ENCODE measurements at places on chromosomes 12 and 14.

GRCh38 chr14:51138404-51139103 is 43.6 kb upstream of the TRIM9 start:
- no peak for DNase-seq

- DNase-seq, result peak; percentile 50
Observed at GRCh38 chr12:53232646-53233461, 845 bp upstream of the RARG start.

GRCh38 chr14:57573173-57573572 is 79.5 kb upstream of the CCDC198 start:
- no peak for DNase-seq

- no peak for DNase-seq
Observed at GRCh38 chr12:68234140-68234539, 8.5 kb upstream of the IL26 start.

DNA sequence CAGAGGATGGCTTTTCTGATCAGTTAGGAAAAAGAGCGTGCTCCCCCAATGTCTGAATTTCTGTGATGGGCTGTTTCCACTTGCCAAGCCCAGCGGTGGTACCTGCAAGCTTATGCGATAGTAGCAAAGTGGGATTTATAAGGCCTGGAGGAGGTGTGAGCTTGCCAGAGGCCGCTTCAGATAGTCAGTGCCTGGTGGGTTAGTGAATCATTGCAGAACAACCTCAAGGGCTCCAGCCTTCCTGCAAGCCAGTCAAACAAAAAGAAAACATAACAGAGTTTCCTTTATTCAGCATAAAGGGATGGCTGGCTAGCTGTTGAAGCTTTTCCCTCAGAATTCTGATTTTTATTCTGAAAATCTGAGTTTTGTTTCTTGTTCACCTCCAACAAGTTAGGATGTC is 7.6 kb upstream of the BMP4 start:
- no peak for DNase-seq

GRCh38 chr12:4009979-4010704 is 136.9 kb upstream of the PARP11 start:
- no peak for DNase-seq

GRCh38 chr14:72615451-72616121 is 278.3 kb downstream of the DPF3 start:
- DNase-seq, result no peak

DNA sequence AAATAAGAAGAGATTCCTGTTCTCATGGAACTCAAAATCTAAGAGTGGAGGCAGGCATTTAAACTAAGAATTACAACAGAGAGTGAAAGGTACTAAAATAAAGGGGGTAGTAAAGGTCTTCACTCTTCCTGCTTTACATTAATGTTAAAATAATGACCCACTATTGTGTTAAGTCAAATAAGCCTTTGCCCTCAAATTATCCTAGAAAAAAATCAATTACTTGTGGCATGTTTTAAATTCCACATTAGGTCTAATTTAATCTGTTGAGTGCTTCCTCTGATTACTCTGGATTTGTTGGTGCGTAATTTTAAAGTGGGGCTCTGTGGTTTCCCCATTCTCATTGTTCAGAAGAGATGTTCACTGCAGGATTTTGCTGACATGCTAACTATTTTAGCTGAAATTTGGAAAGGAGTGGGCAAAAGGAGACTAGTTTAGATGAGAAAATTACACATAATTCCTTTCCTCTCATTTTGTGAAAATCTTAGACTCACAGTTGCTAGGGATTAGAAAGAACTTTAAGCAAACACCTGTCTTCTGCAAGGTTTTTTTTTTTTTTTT is 35.5 kb downstream of the BTG1 start:
- DNase-seq, result no peak

DNA sequence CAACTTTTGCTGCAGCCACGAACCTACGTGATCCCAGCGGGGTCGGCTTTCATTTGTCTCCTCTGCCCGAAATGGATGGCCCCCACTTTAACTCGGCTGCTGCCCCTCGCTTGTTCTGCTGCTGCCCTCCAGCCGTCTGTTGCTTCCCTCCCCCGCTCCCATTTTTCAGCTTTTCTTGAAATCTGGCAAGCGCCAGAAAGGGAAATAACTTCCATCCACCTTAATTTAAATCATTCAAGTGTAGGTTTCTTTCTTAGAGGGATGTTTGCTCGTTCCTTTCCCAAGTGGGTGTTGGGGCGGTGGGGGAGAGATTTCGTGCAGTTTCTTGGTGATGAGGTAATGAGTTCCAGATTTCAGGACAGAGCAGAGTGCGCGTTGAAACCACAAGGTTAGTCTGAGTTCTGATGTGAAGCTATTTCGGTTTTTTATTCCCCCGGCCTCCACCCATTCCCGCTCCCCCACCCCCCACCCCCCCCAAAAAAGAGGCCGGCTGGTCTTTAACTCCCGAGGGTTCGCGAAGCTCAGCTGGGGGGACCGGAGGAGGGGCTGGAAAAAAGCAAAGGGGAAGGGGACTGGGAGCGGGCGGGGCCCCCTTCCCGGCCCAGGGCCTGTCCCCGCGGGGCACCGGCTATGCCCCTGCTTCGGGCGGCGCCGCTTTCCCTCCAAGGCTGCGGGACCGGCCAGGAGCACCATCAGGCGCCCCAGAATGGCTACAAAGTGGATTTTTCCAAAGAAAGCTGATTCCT is 2.2 kb upstream of the ZFP36L1 start:
- peak; percentile 43 for DNase-seq

DNA sequence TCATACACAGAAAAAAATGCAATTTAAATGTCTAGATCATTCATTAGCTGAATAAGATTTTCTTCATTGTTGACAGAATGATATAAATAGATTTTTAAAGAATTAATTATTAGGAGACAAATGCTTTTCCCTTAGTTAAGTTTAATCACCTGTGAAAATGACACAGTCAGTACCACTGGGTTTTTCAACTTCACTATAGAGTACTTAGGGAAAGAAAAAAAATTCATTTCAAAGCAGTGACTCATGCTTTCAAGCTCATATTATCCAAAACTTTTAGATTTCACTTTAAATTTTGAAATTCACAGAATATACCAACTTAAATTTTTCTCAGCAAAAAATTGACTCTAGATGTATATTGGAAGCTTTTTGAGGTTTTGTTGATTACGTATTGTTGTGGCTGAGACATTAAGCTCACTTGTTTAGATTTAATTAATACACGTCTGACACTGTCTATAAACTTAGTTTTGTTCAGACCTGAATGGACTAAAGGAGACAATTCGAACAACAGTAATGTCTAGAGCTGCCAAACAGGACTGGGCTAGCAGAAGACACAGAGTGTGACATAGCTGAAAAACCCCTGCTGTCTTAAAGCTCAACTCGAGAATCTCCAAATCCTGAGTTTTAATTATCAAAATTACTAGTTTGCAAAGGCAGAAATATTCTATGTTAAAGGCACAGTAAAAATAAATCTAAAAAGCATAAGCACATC is 1.6 kb downstream of the MGAT4C start:
- no peak for DNase-seq

DNA sequence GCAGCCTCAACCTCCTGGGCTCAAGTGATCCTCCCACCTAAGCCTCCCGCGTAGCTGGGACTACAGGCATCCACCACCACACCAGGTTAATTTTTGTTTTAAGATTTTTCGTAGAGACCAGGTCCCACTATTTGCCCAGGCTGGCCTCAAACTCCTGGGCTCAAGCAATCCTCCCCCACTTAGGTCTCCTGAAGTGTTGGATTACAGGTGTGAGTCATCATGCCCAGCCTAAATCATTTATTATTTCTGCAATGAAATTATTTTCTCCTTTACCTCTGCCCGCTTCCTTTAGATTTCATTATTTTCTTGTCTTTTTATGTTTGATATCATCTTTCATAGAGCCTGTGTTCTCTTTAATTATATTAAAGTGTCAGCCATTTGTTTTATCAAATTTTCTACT is 165.2 kb upstream of the OTX2 start:
- no peak for DNase-seq

GRCh38 chr14:96126783-96127271 is 77.8 kb upstream of the BDKRB2 start:
- no peak for DNase-seq

GRCh38 chr14:90291699-90292098 is 35.3 kb downstream of the PSMC1 start:
- no peak for DNase-seq

DNA sequence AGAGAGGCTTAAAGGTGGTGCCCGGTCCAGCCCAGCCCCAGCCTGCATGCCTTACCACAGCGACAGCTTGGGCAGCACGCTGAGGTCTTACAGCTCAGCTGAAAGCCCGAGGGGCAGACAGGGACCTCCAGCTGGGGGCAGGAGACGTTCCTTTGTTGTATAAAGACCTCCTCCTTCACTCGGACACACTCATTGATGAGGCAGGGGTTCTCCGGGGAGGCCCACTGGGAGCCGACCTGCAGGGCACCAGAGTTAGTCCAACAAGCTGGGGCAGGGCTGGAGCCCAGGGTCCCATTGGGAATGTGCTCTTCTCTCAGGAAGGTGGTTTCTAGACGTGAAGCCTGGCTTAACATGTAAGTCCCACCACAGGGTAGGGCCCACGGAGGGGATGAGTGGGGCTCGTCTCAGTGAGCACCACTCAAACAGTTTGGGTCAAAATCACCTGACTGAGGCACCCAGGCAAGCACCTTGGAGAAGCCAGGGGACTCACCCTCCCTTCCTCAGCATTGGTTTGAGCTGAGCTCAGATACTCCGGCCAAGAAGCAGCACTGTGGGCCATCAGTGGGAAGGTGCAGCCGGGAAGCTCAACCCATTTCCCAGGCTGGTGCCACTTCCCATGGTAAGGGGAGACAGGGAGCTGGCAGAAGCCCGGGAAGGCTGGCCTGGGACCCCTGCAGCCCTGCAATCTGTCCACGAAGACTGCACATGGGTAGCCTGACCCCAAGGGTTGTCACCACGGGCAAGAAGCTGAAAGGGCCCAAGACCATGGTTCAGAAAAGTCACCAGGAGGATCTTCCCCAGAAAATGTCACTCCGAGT is 24.3 kb upstream of the ANO2 start:
- DNase-seq, result no peak

- no peak for DNase-seq
Observed at GRCh38 chr12:47835006-47835830, 15.5 kb upstream of the HDAC7 start.

- no peak for DNase-seq
Observed at GRCh38 chr12:34219046-34219770, 196.9 kb downstream of the ALG10 start.

GRCh38 chr12:8698132-8698851 is 501 bp downstream of the RIMKLB start:
- DNase-seq, result peak; percentile 25

DNA sequence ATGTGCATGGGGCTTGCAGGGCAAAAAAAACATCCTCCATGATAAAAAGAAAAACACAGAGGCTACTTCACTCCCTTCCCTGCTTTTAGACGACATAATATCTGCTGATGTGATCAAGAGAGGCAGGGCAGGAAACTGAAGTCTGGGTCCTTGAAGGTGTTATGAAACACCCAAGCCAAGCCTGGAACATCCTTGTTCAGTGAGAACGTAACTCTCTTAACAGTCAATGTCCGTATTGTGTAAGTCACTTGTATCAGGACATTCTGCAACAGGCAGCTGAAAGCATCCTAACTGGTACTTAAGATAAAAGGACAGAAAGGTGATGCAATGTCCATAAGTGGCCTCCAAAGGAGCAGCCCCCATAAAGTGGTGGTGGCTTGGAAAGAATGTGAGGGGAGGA is 20.0 kb downstream of the KCNK10 start:
- DNase-seq, result no peak

GRCh38 chr14:23056145-23056955 is 970 bp downstream of the CDH24 start:
- DNase-seq, result peak; percentile 68

- DNase-seq, result no peak
Observed at GRCh38 chr12:109553483-109553882, 19.8 kb downstream of the MMAB start.

DNA sequence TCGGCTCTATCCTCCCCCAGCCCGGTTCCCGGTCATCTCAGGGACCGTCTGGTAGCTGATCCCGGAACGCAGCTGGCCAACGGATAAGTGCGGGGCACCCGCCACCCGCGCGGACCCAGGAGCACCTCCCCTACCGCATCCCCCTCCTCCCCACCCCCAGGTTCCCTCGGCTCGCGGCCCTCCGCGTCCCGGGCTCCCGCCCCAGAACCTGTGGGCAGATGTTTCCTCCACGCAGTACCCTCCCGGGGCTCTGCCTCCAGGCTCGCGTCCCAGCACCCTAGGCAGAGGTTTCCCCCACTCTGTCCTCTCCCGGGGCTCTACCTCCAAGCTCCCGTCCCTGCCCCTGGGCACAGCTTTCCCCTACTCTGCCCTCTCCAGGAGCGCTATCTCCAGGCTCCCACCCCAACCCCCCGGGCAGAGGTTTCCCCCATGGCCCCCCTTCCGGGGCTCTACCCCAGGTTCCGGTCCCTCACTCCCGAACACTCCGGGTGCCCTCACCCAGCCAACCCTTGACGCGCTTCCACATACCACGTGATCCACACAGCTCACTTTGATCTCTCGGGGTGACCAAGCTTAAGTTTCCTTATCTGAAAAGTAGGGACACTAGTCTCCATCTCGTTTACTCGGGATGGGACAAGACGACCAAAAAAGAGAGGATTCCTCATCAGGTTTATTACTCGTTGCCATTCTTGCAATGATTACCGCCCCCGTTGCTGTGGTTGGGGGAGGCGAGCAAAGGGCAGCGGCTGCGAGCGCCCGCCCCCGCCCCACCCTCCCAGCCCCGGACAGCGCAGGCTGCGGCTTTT is at the start of gene CCDC38:
CCDC38 (minus strand) TSS at position 91 of the 806 bp plus-strand sequence. CDS start 6,105 bp downstream, outside the sequence.
- DNase-seq, result peak; percentile 82

DNA sequence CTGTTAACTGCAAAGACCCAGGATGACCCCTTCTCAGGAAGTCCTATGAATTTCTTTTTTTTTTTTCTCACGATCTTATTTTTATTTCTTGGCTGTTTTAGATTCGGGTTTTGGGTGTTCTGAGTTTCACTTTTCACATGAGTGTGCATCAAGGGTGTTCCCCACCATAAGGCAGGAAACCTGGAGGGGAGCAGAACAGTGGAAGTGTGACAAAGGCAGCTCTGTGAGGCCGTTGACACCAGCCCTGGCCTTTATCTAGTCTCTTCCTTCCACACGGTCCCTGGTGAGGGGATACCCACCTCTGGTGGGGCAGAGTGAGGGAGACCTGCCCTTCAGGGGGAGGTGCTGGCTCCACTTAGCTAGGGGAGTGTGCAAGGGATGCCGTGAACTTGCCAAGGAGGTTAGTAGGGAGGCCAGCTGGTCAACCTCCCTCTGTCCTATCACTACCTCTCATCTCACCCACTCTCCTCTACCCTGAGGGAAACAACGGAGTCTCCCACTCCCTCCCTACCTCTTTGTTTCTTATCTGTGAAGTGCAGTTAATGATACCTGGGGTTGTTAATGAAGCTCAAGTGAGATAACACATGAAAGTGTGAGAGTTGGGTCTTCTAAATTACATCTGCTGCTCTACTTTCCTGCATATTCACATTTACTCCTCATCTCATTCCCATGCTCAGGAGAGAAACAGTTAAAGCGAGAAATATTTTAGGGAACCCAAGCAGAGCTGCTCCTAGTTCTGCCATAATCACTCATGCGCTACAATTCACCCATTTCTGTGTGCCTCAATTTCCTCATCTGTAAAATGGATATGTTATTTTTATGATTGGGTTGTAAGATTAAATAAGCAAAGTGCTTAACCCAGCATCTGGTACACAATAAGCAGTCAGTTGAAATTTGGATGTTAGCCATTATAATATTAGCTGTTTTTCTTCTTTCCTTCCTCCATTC is 4.4 kb upstream of the GALNT6 start:
- no peak for DNase-seq

Measured in CD4-positive, alpha-beta T cell treated with Interleukin-6 at 100 ng/mL for 8 hours (primary cell).